ENCODE measurements at places on chromosomes 7 and 10. TPM values are rescaled to one million over a fixed set of nuclear protein-coding genes. Genes with fewer than 3 reads are reported as not detected.

Gene TLX1
- 14.3 TPM for total RNA-seq

Gene ZNF212
- 13.2 TPM for total RNA-seq

- peak; percentile 87 for DNase-seq
Measured at GRCh38 chr7:149209518-149210269, 14.3 kb downstream of the ZNF282 start.

DNA sequence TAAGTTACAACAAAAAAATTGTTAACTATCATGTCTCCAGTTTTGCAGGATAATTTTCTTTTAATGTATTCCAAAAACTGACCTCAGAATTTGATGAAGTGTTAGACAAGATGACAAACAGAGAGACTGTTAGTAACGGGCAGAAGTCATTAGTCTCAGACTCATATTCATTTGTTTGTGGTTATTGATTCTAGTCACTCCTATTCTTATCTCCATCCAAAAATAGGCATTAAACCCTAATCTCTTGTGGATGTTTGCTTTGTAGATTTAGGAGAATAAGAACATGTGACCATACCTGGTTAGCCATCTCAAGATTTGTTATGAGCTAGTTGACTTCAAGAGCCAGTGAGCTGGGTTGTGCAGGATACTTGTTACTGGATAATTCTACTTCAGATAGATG is 261.1 kb downstream of the AUTS2 start:
- no peak for DNase-seq

DNA sequence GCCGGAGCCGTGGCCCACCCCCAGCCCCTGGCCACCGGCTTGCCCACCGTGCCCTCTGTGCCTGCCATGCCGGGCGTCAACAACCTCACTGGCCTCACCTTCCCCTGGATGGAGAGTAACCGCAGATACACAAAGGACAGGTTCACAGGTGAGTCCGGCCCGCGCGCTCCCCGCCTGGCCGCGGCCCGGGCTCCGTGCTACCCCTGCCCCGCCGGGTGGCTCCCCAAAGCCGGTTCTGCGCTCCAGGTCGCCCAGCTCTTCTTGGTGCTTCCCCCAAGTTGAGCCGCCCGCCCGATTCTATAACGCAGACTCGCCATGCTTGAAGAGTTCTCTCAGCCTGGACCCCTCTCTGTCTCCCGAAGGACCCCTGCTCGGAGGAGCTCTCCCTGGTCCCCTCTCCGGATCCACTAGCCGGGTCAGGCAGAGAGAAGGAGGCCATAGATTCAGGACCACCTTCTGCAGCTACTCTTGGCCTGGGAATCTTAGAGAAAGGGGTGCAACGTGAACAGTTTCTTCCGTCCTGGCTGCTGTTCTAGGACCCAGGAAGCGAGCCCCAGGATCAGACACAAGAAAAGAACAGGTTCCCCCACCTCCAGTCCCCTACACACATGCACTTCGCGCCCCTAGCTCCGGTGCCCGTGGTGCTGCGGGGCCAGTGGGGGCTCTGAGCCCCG is 999 bp downstream of the TLX1 start:
- DNase-seq = no peak

Gene KNDC1
- total RNA-seq = 7.4 TPM

GRCh38 chr7:69277366-69277765 is 320.9 kb upstream of the AUTS2 start:
- no peak for DNase-seq

- DNase-seq = no peak
Measured at GRCh38 chr10:122640921-122641320, 58.7 kb downstream of the C10orf120 start.

- DNase-seq = no peak
Measured at GRCh38 chr10:22110761-22111160, 107.1 kb downstream of the EBLN1 start.

Gene EVX1
- total RNA-seq = 7.1 TPM

GRCh38 chr7:137820677-137821420 is 25.9 kb downstream of the DGKI start:
- DNase-seq = peak; percentile 74

GRCh38 chr10:129949891-129950291 is 14.2 kb downstream of the EBF3 start:
- DNase-seq = peak; percentile 69

- DNase-seq = no peak
Measured at GRCh38 chr10:24465124-24465874, 256.4 kb downstream of the KIAA1217 start.

- peak; percentile 45 for DNase-seq
Measured at GRCh38 chr7:143214789-143215679, 6.8 kb upstream of the TAS2R40 start.

- DNase-seq = no peak
Measured at GRCh38 chr10:102286216-102286615, 40.9 kb downstream of the GBF1 start.

GRCh38 chr7:98054585-98054984 is 52.1 kb upstream of the LMTK2 start:
- DNase-seq = no peak

DNA sequence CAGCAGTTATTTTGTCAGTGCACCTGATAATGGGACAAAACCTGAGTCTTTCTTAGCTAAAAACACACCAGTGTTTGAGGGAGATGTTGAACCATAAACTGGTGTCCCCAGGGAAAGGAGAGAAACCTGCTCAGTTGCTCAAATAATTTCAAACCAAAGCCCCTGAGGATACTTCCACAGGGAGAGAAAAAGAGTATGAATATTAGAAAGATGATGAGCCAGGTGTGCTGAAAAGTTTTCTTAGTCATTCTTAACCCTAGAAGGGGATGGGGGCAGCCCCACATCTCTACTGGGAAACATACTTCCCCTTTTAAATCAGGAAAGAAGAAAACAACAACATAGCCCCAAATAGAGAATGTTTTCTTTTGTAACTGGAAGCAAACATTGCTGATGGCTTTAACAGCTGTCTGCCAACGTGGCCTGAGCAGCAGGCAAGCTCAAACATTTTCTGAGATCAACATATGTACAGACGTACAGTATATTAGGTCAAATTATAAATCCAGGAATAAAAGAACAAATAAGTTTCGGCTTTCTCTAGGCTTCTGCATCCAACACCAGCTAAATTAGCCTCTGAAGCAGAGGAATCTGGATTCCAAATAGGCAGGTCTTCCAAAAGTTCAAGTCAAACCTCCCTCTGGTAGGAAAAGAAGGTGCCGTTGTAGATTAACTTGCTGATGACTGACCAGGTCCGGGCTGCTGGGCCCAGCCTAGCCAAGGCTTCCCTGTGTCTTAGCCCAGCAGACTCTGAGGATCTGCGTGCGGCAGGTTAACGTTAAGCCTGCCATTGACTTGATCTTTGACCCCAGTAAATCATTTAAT is 30.5 kb upstream of the FBXW4 start:
- peak; percentile 22 for DNase-seq

Gene TAS2R4
- total RNA-seq = 1.0 TPM

GRCh38 chr7:25007668-25008067 is 27.7 kb upstream of the OSBPL3 start:
- DNase-seq = no peak

Gene HOXA7
- not detected for total RNA-seq

Gene FAM25C
- not detected for total RNA-seq

DNA sequence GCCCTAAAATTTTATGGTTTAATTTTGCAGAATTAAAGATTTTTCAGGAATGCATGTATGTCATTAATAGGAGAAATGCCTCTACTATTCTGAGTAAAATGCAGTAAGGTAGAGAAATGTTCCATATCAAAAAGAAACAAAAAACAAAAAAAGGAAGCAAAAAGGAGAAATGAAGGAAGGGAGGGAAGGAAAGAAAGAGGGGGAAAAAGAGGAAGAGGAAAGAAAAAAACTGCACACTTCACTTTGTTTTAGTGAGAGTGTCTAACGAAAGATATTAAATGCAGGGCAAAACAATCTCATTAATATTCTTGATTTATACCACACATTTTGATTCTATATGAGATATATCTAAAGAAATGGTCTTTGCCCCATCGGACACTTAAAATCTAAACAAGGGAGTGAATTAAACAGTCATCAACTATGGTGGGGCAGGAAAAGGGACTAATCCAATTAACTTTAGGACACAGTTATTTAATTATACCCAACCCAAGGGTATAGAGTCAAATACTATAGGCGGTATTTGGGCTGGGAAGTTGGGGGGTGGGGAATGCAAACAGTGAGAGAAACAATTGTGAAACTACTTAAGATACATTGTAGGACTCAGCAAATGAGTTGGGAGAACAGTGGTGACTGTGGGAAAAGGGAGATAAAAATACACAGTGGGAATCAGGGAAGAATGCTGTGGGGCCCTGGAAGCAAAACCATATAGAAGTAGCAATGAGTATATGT is 27.0 kb downstream of the IMMP2L start:
- DNase-seq = no peak

DNA sequence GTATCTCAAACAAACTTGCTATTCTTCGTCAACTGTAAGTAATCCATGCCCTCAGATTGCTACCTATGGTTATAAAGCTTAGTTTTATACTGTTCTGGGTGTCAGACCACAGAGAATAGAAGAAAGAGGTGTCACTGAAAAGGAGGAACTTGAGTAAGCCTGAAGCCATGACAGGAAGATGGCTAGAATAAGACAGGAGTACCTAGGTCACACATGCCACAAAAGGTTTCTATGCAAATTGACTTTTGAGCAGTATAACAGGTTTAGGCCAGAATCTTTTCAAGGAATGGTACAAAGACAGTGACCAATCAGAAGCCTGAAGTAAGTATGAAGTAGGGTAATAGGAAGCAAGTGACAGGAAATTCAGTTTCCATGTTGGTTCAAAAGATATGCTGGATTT is 23.5 kb downstream of the FBXW4 start:
- DNase-seq = no peak

DNA sequence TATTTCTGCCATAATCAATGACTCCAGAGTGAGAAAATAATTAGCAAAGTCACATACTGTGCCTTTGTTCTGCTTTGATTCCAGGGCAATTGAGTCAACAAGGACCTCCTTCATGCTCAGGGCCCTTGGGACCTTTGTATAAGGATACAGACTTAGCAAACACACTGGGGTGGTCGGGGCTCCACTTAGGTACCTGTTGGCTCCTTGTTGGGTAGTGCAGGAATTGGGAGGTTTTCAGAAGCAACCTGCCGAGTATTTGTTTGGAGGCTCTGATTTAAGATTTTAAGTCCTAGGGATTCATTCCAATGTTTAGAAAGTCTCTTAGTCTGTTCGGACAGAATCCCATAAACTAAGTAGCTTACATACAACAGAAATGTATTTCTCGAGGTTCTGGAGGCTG is 3.0 kb downstream of the ADCK2 start:
- no peak for DNase-seq

- DNase-seq = no peak
Measured at GRCh38 chr7:7704867-7705266, 13.5 kb downstream of the RPA3 start.
